ENCODE measurements at places on chromosomes 7 and 10.

DNA sequence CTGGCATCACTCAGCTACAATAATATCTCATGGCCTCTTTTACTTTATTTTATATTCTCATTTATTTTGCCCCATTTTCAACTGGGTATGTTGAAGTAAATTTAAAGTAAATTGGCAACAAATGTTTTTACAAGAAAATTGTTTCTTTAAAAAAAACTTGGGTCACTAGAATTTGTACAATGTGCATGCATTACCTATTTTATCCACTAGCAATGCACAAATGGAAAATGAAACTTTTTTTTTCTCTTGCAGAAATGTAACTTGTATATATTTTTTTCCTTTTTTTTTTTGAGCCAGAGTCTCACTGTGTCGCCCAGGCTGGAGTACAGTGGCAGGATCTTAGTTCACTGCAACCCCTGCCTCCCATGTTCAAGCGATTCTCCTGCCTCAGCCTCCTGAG is 10.3 kb upstream of the H2AZ2 start:
- no peak overlapping the region for H3K27ac ChIP-seq

GRCh38 chr7:15407910-15408309 is 153.9 kb downstream of the AGMO start:
- no peaks in the 10 kb centered on the region for H3K27me3 ChIP-seq
- DNase-seq = no peak
- H3K27ac ChIP-seq = no peak overlapping the region
- H3K4me1 ChIP-seq = no peaks in the 10 kb centered on the region
- no peaks in the 10 kb centered on the region for H3K36me3 ChIP-seq

GRCh38 chr10:63466144-63466935 is 563 bp upstream of the JMJD1C start:
- H3K27me3 ChIP-seq = no peaks in the 10 kb centered on the region
- H3K36me3 ChIP-seq = no peaks in the 10 kb centered on the region

DNA sequence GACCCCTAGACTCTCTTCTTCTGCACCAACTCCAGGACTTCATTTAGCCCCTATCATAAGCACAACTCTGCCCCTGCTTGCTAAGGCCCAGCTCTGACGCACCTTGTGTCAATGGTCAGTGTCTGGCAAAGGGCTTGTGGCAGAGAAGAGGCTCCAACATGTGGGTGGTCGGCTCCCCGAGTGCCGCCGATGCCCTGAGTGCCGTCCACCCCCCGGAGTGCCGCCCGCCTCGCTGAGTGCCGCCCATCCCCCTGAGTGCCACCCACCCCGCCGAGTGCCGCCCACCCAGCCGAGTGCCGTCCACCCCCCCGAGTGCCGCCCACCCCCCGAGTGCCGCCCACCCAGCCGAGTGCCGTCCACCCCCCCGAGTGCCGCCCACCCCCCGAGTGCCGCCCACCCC is 50.3 kb downstream of the ASB13 start:
- H3K4me3 ChIP-seq = no peak overlapping the region
- H3K27me3 ChIP-seq = no peaks in the 10 kb centered on the region
- H3K4me1 ChIP-seq = no peaks in the 10 kb centered on the region
- DNase-seq = no peak

DNA sequence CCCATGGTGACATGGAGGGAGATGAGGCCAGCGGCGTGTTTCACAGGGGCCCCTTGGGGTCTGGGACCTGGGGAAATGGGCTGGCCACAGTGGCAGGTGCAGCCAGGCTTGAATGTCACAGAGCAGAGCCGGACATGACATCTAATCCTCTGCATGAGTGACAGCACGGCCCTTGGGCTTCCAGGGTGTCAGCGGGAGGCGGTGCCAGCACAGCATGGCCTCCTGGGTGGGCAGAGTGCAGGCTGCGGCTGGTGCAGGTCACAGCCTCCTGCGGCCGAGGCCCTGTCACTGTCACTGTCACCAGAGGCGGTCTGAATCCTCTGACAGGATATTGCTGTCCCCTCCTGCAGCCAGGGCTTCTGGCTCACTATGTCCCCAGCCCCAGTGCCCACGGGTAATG is 18.2 kb downstream of the BHLHA15 start:
- H3K36me3 ChIP-seq = no peaks in the 10 kb centered on the region
- H3K27ac ChIP-seq = no peak overlapping the region
- no peaks in the 10 kb centered on the region for H3K27me3 ChIP-seq
- no peak overlapping the region for H3K4me3 ChIP-seq
- no peak for DNase-seq
- H3K4me1 ChIP-seq = no peaks in the 10 kb centered on the region

GRCh38 chr7:28358423-28358868 is 53.9 kb upstream of the CREB5 start:
- no peaks in the 10 kb centered on the region for H3K27me3 ChIP-seq
- no peaks in the 10 kb centered on the region for H3K36me3 ChIP-seq
- DNase-seq = no peak
- H3K4me1 ChIP-seq = peaks cover 10% of the 10 kb centered on the region

GRCh38 chr7:152647009-152647408 is 28.9 kb downstream of the XRCC2 start:
- H3K4me3 ChIP-seq = no peak overlapping the region
- H3K27ac ChIP-seq = no peak overlapping the region

- H3K36me3 ChIP-seq = peaks cover 42% of the 10 kb centered on the region
- H3K27me3 ChIP-seq = no peaks in the 10 kb centered on the region
- no peak overlapping the region for H3K4me3 ChIP-seq
- no peak overlapping the region for H3K27ac ChIP-seq
These were observed 35.9 kb upstream of the GJD4 start for GRCh38 chr10:35569111-35569707.

DNA sequence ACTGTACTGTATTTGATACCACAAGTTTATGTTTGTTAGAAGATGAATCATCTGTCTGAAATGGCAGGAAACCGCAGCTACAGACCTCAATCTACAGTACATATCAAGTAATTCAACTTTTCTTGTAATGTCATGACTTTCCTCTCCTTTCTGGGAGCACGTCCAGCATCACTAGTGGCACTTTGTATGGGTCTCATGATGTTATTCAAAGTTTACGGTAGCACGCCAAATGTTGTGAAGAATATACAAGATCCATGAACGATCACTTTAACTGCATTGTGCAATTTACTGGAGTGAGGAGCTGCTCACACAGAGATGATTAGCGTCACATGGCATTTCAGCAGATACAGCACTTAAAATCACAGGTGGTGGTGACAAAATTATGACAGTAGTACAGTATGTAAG is 257.8 kb upstream of the GNAI1 start:
- H3K27me3 ChIP-seq = no peaks in the 10 kb centered on the region
- DNase-seq = no peak
- H3K27ac ChIP-seq = no peak overlapping the region
